ENCODE measurements at places on chromosomes 7 and 10.
A peak's percentile ranks its signal among the peaks of the same experiment; 100 is the strongest.

GRCh38 chr7:157432541-157432956 lies 95.7 kb downstream of the DNAJB6 start:
- DNase-seq = peak; percentile 67

- DNase-seq = no peak
These were observed 55.5 kb upstream of the FAM171A1 start for GRCh38 chr10:15426558-15426957.

GRCh38 chr7:76000566-76000965 lies 6.2 kb upstream of the TMEM120A start:
- DNase-seq = no peak

DNA sequence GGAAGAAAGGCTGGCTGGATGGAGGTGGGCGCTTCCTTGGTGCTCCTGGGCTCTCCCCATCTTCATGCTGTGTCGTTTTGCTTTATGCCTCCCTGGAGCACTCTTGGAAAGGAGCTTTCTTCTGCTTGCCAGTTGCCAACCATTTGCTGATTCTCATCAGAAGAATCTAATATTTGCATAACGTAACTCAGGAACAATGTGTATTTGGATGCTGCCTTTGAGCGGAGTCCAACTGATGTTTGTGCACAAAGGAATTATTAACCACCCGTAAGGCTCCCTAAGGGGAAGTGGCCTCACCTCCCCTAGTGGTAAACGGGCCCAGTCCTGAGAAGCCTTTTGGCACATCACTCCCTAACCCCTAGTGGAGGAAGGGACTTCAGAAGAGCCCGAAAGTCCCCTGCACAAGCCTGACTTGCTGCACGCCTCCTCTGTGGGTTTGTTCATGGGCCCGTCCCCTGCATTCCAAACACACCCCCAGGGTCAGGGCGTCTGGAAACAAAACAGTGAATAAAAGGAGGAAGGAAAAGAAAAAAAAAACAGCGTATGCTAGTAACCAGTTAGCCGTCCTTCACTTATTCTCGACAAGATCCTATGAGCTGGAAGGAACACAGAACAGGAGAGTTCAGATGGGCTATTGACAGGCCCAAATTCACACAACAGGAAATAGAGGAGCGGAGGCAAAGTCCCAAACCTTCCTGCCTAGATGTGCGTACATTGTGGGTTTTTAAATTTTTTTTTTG lies 602.2 kb downstream of the LRMDA start:
- no peak for DNase-seq

DNA sequence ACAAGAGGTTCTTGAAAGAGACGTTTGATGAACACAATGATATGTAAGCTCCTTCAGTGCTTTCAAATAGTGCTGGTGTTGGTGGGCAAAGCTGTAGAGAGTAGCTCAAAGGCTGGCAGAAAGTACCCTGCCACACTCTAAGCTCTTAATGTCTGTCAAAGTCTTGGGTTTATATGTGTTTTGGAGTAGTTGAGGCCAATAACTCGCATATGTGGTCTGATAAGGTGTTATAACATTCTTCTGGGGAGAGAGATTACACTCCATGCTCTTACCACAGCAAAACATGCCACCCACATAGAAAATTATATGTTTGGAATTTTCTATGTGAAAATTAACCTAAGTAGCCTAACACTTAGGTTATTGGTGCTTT lies 30.8 kb upstream of the NME8 start:
- DNase-seq = no peak

Data from ureter (tissue), 1 donor.